ENCODE measurements at places on chromosomes 12 and 14. TPM values are rescaled to one million over a fixed set of nuclear protein-coding genes. Genes with fewer than 3 reads are reported as not detected.

The TMEM229B gene
- polyA plus RNA-seq: 0.86 TPM

The WIF1 gene
- 187 TPM for polyA plus RNA-seq

The UBE3B gene
- polyA plus RNA-seq: 31.1 TPM

The DNAI7 gene
- polyA plus RNA-seq: 8.0 TPM

The RNASE7 gene
- 0.13 TPM for polyA plus RNA-seq

The HNRNPA1 gene
- polyA plus RNA-seq: 3,770 TPM

The GUCY2C gene
- polyA plus RNA-seq: 0.55 TPM

The DHH gene
- polyA plus RNA-seq: 0.51 TPM

The OR4K1 gene
- polyA plus RNA-seq: not detected

The LRTM2 gene
- not detected for polyA plus RNA-seq

The GAS2L3 gene
- polyA plus RNA-seq: 19.3 TPM

The NEUROD4 gene
- polyA plus RNA-seq: not detected

GRCh38 chr12:81591256-81591655 is 167.9 kb downstream of the PPFIA2 start:
- DNase-seq: no peak

GRCh38 chr14:70935135-70935534 is 27.9 kb downstream of the PCNX1 start:
- DNase-seq: no peak

- peak; percentile 47 for DNase-seq
These were observed at the start of gene MANSC1 for GRCh38 chr12:12349711-12350665. TSS of gene MANSC1 (minus strand) at chr12:12350242. CDS start at chr12:12343314, 6,928 bp downstream.

GRCh38 chr12:80598004-80598606 is 109.3 kb upstream of the MYF6 start:
- DNase-seq: peak; percentile 11

DNA sequence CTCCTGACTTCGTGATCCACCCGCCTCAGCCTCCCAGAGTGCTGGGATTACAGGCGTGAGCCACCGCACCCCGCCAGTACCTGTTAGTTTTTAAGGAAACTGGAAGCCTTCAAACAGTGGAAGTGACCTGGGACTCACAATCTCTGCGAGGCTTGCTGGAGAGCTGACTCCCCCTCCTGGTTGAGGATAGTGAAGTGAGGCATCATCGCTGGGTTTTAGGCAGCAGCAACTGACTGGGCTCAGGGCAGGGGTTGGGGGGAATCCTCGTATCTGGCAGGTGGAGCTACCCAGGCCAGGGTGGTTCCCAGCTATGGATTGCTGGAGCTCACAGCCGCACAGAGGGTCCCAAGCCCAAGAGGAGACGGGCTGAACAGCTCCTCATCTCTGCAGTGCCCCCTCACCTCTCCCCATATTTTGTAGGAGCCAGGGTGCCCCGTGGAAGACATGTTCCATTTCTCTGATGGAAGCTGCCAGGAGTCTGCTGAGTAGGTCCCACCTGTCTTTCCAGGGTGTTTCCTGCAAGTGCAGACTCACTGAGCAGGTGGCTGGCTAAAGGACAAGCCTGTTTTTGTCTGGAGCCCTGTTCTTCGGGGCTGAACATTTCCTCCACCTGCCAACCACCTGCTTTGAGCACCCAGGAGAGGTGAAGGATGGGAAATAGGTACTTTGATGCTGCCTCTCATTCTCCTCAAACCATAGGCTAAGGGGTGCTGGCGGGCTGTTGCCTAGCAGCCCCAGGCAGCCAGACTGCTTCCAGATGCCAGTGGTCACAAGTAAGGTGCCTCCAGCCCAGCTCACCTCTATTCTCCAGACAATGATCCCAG is 3.1 kb downstream of the AVIL start:
- DNase-seq: no peak

DNA sequence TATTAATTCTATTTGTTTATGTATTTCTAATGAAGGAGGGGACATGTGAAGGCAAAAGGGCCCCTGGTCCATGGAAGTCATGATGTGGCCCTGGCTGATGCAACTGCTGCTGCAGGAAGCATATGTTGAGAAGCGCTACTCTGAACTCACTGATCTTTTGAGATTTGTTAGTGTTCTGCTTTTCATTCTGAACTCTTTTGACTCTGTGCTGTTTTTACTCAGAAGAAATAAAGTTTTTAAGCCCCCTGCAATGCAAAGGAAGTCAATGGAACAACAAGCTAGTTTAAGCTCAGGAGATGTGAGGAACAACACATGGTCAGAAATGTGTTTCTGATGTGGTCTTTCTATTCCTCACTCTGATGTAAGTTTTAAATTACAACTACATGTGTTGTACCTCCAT is 88.9 kb upstream of the BTG1 start:
- no peak for DNase-seq

- DNase-seq: no peak
These were observed 4.2 kb downstream of the SPRYD3 start for GRCh38 chr12:53074999-53075370.

DNA sequence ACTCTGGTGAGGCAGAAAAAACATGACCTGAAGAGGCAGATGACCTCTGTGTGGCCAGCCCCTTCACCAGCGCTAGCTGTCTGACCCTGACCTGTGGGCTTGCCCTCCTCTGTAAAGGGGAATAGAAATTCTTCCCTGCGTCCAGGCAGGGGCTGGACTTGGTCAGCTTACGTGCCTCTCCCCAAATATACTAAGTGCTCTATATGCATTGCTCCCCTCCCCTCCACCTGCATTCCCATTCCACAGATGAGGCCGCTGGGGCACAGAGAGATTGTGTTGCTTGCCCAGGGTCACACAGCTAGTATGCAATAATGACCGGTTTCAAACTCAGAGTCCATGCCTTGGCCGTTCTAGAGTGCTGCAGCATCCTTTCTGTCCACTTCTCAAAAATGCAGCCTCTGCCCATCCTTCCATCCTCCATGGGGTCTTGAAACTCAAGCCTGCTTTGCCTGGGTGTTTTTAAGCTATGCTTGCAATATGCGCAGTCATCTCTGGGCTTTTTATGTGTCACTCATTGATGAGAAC is 303.9 kb downstream of the CACNA1C start:
- no peak for DNase-seq

DNA sequence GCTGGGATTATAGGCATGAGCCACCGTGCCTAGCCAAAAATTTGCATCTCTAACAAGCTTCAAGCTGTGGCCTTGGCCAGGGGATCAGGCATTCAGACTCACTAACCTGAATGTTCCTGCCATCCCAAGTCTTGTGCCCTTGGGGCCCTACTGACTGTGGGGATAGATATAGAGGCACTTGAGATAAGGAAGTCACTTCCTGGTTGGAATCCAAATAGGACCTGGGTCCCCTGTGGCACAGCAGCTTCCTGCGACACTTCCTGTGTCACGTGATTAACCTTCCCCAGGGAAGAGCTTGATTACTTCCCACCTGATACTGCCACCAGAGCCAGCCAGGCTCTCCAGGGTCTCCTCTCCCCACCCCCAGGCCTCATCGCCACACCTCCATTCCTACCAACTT is 128.2 kb downstream of the BCL11B start:
- DNase-seq: no peak

DNA sequence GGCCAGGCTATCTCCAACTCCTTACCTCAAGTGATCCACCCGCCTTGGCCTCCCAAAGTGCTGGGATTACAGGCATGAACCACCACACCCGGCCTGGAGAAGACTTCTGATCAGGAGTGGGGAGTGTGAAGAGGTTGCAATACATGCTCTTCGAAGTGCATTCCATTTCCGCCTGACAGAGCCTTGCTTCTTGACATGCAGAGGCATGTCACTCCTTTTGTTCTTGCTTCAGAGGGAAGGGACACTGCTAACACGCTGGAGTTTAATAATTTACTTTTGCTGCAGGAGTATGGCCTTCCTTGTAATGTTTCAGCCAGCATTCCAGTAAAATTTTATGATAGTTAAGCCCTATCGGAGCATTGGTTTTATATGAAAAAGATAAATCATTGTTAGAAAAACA is 74.9 kb downstream of the SLC25A47 start:
- DNase-seq: no peak

DNA sequence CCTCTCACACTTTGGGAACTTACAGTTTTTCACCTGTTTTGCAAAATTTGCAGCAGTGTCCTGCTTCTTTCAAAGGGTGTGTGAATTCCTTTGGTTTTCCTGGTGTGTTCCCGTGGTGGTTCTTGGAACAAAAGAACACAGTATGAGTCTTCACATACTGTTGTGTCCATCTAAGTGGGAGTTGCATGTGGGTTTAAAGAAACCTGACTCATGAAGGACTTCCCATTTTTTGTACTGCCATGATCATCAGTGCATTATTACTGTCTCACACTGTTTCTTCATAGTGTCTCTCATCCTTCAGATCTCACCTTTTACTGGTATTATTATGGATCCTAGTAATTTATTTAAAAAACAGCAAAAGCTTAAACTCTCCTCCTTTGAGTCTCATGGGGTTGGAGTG is 3.8 kb upstream of the GZMH start:
- DNase-seq: no peak

GRCh38 chr12:121637231-121637914 is 11.0 kb downstream of the ORAI1 start:
- DNase-seq: no peak

DNA sequence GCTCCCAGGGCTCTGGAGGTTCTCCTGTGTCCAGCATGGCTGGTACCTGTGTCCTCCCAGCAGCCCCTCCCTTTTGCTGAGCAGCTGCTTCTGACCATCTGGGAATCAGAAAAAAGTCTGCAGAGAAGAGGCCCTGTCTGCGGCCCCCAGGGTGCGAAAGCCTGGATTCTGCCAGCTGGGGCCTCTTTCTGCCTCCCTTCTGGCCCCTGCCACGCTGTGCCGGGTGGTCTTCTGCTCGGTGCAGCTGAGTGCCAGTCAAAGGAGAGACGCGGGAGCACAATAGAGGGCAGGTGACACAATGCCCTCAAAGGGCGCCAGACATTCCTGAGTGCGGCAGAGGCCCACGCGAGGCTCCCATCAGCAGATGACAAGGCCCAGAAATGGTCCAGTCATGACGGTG is 12.6 kb downstream of the BTBD6 start:
- no peak for DNase-seq

- no peak for DNase-seq
These were observed 1168.4 kb downstream of the TMEM121 start for GRCh38 chr14:106694638-106695393.

DNA sequence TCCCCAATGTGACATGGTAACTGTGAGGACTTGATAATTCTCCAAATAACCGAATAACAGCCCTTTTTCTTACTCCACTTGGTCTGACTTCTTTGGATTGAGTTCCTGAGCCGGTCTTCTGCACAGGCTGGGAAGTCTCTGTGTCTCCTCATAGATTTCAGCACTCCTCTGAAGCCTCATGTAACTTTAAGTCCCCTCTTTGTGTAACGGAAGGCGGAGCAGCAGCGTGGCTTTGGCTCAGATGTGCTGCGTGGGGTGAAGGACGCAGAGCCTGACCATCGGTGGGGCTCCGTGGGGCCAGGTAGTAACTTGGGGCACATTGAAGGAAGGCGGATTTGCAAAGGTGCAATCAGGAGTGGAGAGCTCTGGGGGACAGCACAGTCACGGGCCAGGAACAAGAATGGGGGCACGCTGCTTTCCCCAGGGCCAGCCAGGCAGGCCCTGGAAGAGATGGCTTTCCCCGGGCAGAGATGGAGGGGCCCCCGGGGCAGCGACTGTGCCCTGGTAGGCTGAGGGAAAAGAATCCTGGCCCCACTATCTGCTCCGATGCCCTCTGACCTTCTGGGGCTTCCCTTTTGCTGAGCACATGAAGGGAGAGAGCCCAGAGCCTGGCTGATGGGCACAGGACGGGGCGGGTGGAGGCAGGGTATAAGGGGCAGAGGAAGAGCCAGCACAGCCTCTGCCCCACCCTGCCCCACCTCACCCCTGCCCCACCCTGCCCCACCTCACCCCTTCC is 56.9 kb downstream of the ADGRD1 start:
- DNase-seq: no peak

DNA sequence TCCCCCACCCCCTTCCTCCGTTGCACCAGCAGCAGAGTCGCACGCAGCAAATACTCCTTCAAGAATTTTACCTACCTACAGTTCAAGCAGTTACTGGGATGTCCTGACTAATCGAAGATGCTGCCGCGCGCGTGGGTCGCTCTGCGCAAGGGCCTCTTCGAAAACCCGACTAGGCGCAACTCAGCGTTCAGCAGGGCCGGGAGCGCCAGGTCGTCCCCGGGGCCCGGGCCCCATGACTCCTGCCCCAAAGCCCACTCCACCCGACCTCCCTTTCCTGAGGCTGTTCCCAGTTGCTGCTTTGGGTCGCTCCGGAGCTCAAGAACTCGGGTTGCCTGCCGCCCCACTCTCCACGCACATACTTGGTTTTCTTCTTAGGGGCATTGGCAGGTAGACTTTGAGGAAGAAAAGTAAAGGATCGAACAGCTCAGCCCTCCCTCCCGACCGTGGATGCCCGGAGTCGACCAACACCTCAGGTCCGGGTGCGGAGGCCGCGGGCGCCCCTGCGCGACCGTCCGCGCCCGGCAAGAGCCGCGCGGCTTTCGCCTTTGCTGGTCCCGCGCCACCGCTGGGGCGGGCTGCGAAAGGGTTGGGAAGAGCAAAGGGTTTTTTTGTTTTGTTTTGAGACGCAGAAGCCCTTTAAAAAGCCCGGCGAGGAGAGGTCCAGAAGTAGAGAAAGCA is 1.9 kb downstream of the BMP4 start:
- DNase-seq: no peak

GRCh38 chr12:104094284-104094683 is 30.0 kb downstream of the HCFC2 start:
- no peak for DNase-seq

GRCh38 chr14:59543873-59544272 is 32.7 kb downstream of the CCDC175 start:
- no peak for DNase-seq

DNA sequence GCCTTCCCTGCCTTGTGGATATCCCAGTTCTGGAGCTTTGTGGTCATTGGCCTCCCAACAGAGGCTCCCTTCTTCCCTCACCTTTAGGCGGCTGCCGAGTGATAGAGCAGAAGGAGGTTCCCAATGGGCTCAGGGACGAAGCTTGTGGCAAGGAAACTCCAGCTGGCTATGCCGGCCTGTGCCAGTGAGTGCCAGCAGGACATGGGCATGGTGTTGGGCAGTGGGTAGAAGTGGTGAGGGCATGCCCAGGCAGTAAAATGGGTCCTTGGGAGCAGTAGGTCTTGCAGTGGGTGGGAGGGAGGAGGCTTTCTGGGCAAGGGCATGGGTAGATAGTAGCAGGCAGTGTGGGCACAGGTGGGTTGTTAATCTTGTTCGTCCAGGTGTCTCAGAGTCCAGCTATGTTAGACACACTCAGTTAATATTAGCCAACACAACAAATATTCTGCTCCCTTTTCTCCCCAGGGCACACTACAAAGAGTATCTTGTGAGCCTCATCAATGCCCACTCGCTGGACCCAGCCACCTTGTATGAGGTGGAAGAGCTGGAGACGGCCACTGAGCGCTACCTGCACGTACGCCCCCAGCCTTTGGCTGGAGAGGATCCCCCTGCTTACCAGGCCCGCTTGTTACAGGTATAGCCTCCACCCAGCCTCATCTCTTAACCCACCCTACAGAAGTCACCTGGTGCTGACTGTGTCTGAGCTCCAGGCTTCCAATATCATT is 1.1 kb upstream of the IRF9 start:
- no peak for DNase-seq

DNA sequence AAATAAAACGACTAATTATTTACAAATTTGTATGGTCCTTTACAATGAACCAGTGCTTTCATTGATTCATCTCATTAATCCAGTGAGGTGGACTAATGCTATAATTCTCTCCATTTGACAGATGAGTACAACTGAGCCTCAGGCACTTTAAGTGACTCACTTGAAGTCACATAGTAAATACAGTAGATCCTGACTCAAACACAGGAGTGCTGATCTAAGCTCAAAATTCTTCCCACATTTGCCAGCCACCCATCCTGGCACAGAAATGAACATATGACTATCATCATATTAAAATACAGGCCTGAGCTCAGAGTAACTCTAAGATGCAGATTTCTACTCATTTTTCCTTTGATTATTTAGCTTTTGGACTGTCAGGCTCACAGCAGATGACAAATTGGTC is 30.6 kb downstream of the SLC16A7 start:
- DNase-seq: no peak

All from right lung (tissue), 10 donors.